ENCODE measurements at places on chromosomes 16 and 17.

DNA sequence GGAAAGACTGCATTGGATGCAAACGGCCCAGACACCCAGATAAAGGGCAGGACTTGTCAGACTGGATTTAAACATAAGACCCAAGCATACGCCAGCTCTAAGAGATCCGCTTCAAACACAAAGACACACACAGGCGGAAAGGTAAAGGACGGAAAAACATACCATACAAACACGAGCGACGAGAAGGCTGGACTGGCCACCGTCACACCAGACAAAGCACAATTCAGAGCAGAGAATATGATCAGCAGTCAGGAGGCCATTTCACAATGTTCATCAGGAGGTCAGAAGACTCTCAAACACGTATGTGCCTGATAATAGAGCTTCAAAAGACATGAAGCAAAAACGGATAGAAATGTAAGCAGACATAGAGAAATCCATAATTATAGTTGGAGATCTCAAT is 84.9 kb upstream of the GNG13 start:
- DNase-seq, result no peak
- no peaks in the 10 kb centered on the region for H3K4me1 ChIP-seq
- no peaks in the 10 kb centered on the region for H3K27me3 ChIP-seq

- H3K27ac ChIP-seq, result no peak overlapping the region
- no peak for DNase-seq
- no peaks in the 10 kb centered on the region for H3K36me3 ChIP-seq
- peaks cover 12% of the 10 kb centered on the region for H3K4me1 ChIP-seq
- H3K4me3 ChIP-seq, result no peak overlapping the region
- H3K27me3 ChIP-seq, result no peaks in the 10 kb centered on the region
Measured at GRCh38 chr16:50837324-50837723, 95.4 kb downstream of the CYLD start.

GRCh38 chr17:33144837-33145236 is 148.3 kb downstream of the ASIC2 start:
- H3K36me3 ChIP-seq, result no peaks in the 10 kb centered on the region
- no peak overlapping the region for H3K27ac ChIP-seq
- H3K27me3 ChIP-seq, result peaks cover 5% of the 10 kb centered on the region
- DNase-seq, result no peak

DNA sequence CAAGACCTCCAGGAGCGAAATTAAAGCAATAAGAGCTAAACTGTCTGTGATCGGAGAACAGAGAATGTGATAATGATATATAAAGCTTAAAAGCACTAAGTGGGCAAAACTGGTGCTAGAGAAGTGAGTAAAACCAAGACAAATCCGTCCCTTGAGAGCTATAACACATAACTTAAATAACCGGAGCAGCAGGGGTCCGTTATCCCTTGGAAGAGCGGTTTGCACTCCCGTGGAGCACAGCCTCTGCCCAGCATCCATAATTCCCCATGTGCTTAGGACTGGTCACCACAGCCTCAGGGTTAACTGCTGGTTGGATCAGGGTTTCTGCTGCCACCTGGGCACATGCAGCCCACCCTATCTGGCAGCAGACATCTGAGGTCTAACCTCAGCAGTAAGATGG is 489.0 kb downstream of the NPIPA7 start:
- H3K4me1 ChIP-seq, result no peaks in the 10 kb centered on the region
- H3K4me3 ChIP-seq, result no peak overlapping the region
- DNase-seq, result no peak
- H3K27ac ChIP-seq, result no peak overlapping the region
- H3K36me3 ChIP-seq, result no peaks in the 10 kb centered on the region
- H3K27me3 ChIP-seq, result peaks cover 8% of the 10 kb centered on the region

DNA sequence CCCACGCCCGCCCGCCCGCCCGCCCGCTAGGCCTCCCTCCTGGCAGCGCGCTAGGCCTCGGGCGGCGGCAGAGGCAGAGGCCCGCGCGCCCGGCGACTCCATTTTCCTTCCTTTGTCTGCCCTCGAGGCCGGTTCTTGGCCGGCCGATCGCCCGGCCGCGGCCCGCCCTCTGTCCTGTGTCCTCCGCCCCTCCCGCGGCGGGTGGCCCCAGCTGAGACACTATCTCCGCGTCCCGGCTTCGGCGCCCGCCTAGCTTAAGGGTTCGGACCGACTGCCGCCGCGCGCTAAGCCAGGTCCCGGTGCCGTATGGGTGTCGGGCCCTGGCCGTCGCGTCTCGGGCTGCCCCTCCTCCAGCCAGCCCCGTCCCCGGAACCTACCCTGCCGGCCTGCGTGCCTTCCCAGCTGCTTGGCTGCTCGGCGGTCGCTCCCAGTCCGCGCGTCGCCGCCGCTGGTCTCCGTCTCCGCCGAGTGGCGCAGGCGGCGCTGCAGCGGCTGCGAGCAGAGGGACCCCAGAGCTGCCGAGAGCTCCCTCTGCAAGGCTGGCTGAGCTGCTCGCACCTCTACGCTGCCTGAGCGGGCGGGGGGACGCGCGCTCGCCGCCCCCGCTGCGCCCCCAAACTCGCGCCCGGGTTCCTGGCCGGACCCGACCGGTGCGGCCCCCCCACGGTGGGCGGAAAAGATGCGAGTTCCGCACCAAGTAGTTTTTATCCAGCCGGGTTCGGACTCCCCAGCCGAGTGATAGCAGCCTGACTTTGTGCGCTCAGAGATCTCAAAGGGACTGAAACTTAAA is 787 bp downstream of the CTCF start:
- peaks cover 51% of the 10 kb centered on the region for H3K4me1 ChIP-seq
- no peaks in the 10 kb centered on the region for H3K27me3 ChIP-seq
- DNase-seq, result peak; percentile 57
- H3K4me3 ChIP-seq, result peak overlapping the region; percentile 81
- H3K27ac ChIP-seq, result peak overlapping the region; percentile 98

GRCh38 chr17:75595284-75595919 is 7.8 kb downstream of the MYO15B start:
- no peaks in the 10 kb centered on the region for H3K27me3 ChIP-seq
- peaks cover 5% of the 10 kb centered on the region for H3K4me1 ChIP-seq
- no peak overlapping the region for H3K27ac ChIP-seq
- DNase-seq, result no peak
- no peak overlapping the region for H3K4me3 ChIP-seq

GRCh38 chr17:66435182-66435581 is 132.8 kb downstream of the PRKCA start:
- H3K4me1 ChIP-seq, result peaks cover 54% of the 10 kb centered on the region
- H3K36me3 ChIP-seq, result no peaks in the 10 kb centered on the region
- H3K4me3 ChIP-seq, result no peak overlapping the region
- no peak overlapping the region for H3K27ac ChIP-seq

DNA sequence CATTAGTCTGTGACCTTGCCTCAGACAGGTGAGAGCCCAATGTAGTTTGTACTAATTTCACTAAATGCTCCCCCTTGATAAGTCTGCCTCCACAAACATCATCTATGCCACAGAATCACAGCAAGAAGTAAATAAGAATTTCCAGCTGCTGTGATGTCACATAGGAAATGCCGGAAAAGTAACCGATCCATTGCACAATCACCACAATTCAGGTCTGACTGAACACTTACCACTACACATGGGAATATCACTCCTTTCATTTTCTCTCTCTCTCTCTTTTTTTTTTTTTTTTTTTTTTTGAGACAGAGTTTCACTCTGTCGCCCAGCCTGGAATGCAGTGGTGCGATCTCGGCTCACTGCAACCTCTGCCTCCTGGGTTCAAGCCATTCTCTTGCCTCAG is 79.0 kb upstream of the CDH11 start:
- H3K36me3 ChIP-seq, result no peaks in the 10 kb centered on the region
- no peaks in the 10 kb centered on the region for H3K4me1 ChIP-seq
- H3K4me3 ChIP-seq, result no peak overlapping the region
- no peaks in the 10 kb centered on the region for H3K27me3 ChIP-seq

- H3K27me3 ChIP-seq, result no peaks in the 10 kb centered on the region
- H3K27ac ChIP-seq, result no peak overlapping the region
- no peaks in the 10 kb centered on the region for H3K4me1 ChIP-seq
- H3K36me3 ChIP-seq, result no peaks in the 10 kb centered on the region
Measured at GRCh38 chr16:82995924-82996441, 369.2 kb downstream of the CDH13 start.

GRCh38 chr17:68468334-68468733 is 11.0 kb upstream of the WIPI1 start:
- no peaks in the 10 kb centered on the region for H3K4me1 ChIP-seq
- no peaks in the 10 kb centered on the region for H3K27me3 ChIP-seq
- no peak for DNase-seq
- H3K4me3 ChIP-seq, result no peak overlapping the region
- no peak overlapping the region for H3K27ac ChIP-seq
- H3K36me3 ChIP-seq, result no peaks in the 10 kb centered on the region

DNA sequence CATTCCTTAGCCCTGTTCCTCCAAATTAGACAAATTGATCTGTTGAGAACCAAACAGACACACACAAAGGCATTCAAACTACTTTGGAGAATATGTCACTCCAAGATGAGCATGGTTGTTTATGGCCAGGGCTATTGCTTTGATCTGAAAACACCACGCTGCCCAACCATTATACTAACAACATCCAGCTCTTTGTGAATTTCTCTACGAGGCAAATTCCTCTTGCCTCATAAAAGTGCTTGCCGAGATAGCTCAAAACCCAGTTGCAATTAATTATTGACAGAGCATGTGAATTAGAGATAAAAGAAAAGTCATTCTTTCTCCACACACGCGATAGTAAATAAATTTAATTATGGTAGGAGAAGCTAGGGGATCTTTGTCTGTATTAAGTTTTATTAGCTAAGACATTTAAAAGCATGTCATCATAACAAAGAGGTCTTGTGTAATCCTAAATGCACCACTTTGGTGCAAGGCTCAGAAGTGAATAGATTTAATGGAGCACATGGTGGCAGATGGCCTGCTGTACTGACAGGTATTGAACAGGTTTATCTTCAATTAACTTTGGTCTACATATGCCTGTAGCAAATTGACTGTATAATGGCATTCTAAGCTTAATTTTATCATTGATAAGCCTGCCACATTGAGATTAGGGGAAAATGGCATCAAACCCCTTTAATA is 441.8 kb downstream of the HS3ST4 start:
- H3K27me3 ChIP-seq, result peaks cover 5% of the 10 kb centered on the region
- no peaks in the 10 kb centered on the region for H3K4me1 ChIP-seq
- no peak overlapping the region for H3K27ac ChIP-seq
- DNase-seq, result no peak
- H3K4me3 ChIP-seq, result no peak overlapping the region
- H3K36me3 ChIP-seq, result no peaks in the 10 kb centered on the region

- H3K4me1 ChIP-seq, result no peaks in the 10 kb centered on the region
- no peaks in the 10 kb centered on the region for H3K36me3 ChIP-seq
- no peak for DNase-seq
Measured at GRCh38 chr17:65985571-65985970, 206.4 kb downstream of the CEP112 start.

DNA sequence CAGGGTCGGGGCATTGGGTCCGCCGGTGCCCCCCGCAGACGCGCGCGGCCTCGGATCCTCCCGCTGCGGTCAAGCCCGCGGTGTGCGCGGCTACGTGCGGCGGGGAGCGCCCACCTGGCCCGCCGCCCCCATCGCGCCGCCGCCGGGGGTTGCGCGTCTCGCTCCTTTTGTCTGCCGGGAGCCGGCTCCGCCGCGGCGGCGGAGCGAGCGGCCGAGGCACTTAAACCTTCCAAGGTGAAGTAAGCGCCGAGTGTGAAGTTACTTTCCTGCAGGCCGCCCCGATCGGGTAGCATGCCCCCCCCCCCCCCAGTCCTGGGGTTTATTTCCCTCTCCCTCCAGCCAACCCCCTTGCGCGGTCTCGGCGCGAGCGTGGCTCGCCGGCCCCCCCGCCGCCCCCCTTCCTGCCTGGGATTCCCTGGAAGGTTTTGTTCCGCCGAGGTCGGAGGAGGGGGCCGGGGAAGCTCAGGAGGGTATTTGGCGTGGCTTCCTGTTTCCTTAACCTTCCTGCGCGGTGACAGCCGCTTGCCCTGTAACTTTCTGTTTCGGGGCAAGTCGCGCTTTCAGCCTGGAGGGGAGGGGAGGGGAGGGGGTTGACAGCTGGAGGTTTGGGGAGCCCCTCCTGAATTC is 56.6 kb upstream of the GSE1 start:
- peak overlapping the region; percentile 74 for H3K27ac ChIP-seq
- H3K27me3 ChIP-seq, result no peaks in the 10 kb centered on the region
- peak overlapping the region; percentile 88 for H3K4me3 ChIP-seq
- peaks cover 36% of the 10 kb centered on the region for H3K4me1 ChIP-seq

- no peaks in the 10 kb centered on the region for H3K36me3 ChIP-seq
- H3K27me3 ChIP-seq, result peaks cover 57% of the 10 kb centered on the region
- peaks cover 36% of the 10 kb centered on the region for H3K4me1 ChIP-seq
- H3K27ac ChIP-seq, result no peak overlapping the region
- DNase-seq, result no peak
- no peak overlapping the region for H3K4me3 ChIP-seq
Measured at GRCh38 chr17:48993951-48994350, 3.2 kb upstream of the IGF2BP1 start.

DNA sequence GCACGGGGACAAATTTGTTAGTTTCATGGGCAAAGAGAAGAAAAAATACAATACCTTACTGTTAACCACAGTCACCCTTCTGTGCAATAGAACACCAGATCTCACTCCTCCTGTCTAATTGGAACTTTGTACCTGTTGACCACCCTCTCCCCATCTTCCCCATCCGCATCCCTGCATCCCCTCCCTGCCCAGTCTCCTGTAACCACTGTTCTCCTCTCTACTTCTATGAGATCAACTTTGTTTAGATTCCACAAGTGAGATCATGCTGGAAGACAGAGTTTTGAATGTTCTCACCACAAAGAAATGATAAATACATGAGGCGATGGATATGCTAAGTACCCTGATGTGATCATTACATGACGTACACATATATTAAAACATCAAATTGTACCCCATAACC is 47.7 kb downstream of the CLEC16A start:
- H3K27ac ChIP-seq, result no peak overlapping the region
- no peak for DNase-seq
- no peaks in the 10 kb centered on the region for H3K27me3 ChIP-seq
- H3K4me1 ChIP-seq, result peaks cover 34% of the 10 kb centered on the region

GRCh38 chr17:7426896-7427489 is 1.6 kb downstream of the SPEM2 start:
- no peak overlapping the region for H3K4me3 ChIP-seq
- no peaks in the 10 kb centered on the region for H3K27me3 ChIP-seq

- H3K27ac ChIP-seq, result no peak overlapping the region
- no peak overlapping the region for H3K4me3 ChIP-seq
- H3K4me1 ChIP-seq, result no peaks in the 10 kb centered on the region
- H3K36me3 ChIP-seq, result no peaks in the 10 kb centered on the region
- H3K27me3 ChIP-seq, result no peaks in the 10 kb centered on the region
- no peak for DNase-seq
Measured at GRCh38 chr17:17605729-17606088, 14.2 kb upstream of the PEMT start.

GRCh38 chr16:7703672-7704071 is 371.0 kb downstream of the RBFOX1 start:
- H3K4me3 ChIP-seq, result no peak overlapping the region
- H3K27ac ChIP-seq, result no peak overlapping the region
- H3K4me1 ChIP-seq, result no peaks in the 10 kb centered on the region
- H3K27me3 ChIP-seq, result no peaks in the 10 kb centered on the region
- DNase-seq, result no peak
